HCT116 (cell line): ENCODE measurements at places on chromosomes 16 and 17. TPM values are rescaled to one million over a fixed set of nuclear protein-coding genes. Genes with fewer than 3 reads are reported as not detected.

The IFI35 gene
- total RNA-seq: 14.8 TPM

The TAT gene
- 0.91 TPM for total RNA-seq

The ZNF385C gene
- 1.1 TPM for total RNA-seq

The LPO gene
- not detected for total RNA-seq

DNA sequence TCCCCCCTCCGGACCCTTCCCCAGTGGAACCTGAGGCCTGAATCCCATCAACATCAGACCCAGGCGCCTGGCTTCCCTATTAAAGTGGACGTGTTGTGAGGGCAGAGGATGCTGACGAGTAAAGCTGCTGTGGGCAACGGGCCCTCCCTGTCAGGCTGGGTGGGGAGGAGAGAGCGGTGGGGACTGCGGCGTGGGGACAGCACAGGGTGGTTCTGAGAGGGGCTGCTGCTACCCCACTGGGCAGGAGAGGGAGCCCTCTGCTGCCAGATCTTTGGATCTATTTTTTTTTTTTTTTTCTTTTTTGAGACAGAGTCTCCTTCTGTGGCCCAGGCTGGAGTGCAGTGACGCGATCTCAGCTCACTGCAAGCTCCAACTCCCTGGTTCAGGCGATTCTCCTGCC is 5.9 kb downstream of the CA5A start:
- no peak overlapping the region for H3K4me3 ChIP-seq
- DNase-seq: no peak
- no peaks in the 10 kb centered on the region for H3K36me3 ChIP-seq
- H3K27me3 ChIP-seq: no peaks in the 10 kb centered on the region
- peaks cover 4% of the 10 kb centered on the region; the same call in 1 of the 2 replicates for H3K4me1 ChIP-seq

- no peak overlapping the region for H3K4me3 ChIP-seq
- no peaks in the 10 kb centered on the region for H3K36me3 ChIP-seq
- peaks cover 55% of the 10 kb centered on the region for H3K27me3 ChIP-seq
- H3K27ac ChIP-seq: no peak overlapping the region
These were observed 289.2 kb upstream of the FOXF1 start for GRCh38 chr16:86221085-86221484.

DNA sequence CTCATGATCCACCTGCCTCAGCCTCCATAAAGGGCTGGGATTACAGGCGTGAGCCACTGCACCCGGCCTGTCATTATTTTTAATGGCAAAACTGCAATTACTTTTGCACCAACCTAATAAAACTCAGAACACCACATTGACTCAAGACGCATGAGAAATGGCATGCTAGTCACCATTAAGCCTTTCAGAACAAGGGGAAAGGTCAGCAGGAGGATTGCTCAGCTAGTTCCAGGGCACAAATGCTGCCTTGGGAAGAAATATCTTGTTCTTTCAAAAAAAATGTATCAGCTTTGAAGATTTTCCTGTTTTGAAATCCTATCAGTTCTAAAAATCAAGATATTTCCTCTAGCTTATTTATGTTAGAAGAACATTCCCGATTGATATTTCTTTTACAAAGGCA is 32.4 kb upstream of the CDYL2 start:
- no peaks in the 10 kb centered on the region for H3K36me3 ChIP-seq
- H3K4me1 ChIP-seq: no peaks in the 10 kb centered on the region
- H3K4me3 ChIP-seq: no peak overlapping the region

GRCh38 chr17:71828182-71828596 is 292.6 kb upstream of the SOX9 start:
- H3K36me3 ChIP-seq: no peaks in the 10 kb centered on the region
- DNase-seq: no peak
- no peak overlapping the region for H3K27ac ChIP-seq
